CD14-positive monocyte (primary cell): ENCODE measurements at places on chromosomes 5 and 9. TPM values are rescaled to one million over a fixed set of nuclear protein-coding genes. Genes with fewer than 3 reads are reported as not detected.

- no peak for DNase-seq
Measured at GRCh38 chr5:33934176-33934575, 2.0 kb upstream of the RXFP3 start.

The DBH gene
- not detected in 2 replicates for polyA plus RNA-seq

GRCh38 chr5:103207011-103207410 lies 51.6 kb upstream of the MACIR start:
- no peak for DNase-seq

- DNase-seq, result no peak
Measured at GRCh38 chr5:148839960-148840359, 13.5 kb downstream of the ADRB2 start.

The EGFLAM gene
- polyA plus RNA-seq, result not detected

The PTPN3 gene
- polyA plus RNA-seq, result not detected

DNA sequence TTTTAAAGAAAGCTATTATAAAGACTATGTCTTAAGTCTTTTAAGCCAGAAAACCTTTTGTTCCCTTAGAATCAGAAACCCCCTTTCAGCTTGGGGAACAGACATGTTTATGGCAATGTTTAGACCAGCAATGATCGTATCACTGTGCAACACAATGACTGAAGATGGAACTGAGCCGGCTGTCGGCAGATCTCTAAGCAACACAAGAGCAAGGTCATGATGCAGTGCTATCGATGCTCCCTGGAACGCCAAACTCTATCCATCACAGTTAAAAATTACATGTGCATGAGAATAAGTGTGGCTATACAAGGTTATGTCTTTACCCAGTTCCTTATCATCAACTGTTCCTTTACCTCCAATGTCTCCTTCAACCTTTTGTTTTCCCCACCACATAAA lies 1.8 kb upstream of the RNF44 start:
- no peak for DNase-seq

- DNase-seq, result no peak
Measured at GRCh38 chr5:153598099-153598498, 107.6 kb downstream of the GRIA1 start.

DNA sequence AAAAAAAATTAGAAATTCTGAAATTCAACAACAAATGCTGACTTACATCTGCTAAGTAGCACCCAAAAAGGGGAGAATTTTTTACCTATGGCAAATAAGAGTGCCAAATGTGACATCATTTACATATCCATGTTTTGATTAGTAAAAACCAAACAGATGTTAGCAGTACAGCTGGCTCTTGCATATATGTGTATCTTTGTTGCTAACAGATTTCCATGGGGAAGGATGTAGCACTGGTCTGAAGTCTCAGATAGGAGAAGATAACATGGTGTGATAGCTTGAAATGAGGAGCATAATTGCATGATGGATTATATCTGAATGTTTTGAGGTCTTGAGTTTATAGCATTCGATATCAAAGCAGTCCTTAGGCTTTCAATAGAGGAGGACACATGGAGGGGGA lies 17.5 kb downstream of the PIK3R1 start:
- DNase-seq, result no peak

The GABRP gene
- polyA plus RNA-seq, result not detected

GRCh38 chr5:148372166-148372725 lies 11.5 kb upstream of the FBXO38 start:
- DNase-seq, result peak; percentile 55

GRCh38 chr9:77486968-77487367 lies 161.2 kb downstream of the GNA14 start:
- DNase-seq, result no peak

- no peak for DNase-seq
Measured at GRCh38 chr5:77172713-77173328, 37.7 kb upstream of the PDE8B start.

The MYORG gene
- 0.01 and 0.03 TPM in 2 replicates for polyA plus RNA-seq

The RASGRF2 gene
- polyA plus RNA-seq, result not detected

DNA sequence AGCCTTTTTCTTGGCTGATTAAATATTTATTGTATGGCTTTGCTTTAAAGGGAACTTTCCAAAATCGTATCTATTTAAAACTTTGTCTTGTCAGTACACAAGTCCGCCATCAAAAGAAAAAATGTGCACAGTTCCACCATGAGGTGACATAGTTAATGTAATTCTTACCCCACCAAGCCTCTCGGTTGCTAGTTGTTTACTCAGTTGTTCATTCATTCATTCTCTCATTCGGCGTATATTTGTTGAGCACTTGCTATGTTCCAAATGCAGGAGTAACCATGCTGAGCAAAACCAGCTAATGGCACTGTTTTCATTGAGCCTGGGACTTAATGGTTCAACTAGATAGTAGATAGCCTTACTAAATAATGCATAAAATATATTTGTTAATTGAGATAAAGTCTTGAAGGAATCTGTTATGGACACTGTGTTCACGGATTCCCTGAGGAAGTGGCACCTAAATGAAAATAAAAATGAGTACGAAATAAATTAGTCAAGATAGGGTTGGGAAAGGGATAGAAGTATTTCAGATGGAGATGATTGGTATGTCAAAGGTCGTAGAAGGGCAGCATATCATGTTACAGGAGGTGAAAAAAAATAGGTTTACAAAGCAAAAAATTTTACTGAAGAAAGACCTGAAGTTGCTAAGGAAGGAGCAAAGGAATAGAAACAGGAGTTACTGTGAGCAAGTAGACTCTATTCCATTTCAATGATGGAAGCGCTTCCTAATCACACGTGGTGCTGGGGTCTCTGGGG lies 1.5 kb downstream of the DCAF10 start:
- DNase-seq, result no peak

GRCh38 chr5:137572042-137572695 lies 73.0 kb upstream of the SPOCK1 start:
- DNase-seq, result no peak

DNA sequence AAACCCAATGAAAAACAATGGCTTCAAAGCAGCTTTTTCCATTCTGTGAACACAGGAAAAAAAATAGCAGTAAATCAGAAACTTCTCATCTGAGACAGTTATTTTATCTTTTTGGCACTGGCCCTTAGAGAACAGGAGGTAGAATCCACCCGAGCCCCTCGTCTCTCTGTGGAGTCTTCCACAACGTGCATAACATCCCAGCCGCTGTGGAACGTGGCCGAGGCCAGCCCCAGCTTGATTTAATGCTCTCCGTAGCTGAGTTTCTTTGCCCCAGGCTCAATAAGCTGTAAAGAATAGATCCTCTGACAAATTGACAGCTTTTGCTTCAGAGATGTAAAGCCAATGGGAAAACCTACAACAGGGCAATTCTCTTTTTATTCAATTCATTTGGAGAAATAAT lies 107.9 kb upstream of the DAP start:
- no peak for DNase-seq

- no peak for DNase-seq
Measured at GRCh38 chr5:77239126-77239741, 28.8 kb downstream of the PDE8B start.

DNA sequence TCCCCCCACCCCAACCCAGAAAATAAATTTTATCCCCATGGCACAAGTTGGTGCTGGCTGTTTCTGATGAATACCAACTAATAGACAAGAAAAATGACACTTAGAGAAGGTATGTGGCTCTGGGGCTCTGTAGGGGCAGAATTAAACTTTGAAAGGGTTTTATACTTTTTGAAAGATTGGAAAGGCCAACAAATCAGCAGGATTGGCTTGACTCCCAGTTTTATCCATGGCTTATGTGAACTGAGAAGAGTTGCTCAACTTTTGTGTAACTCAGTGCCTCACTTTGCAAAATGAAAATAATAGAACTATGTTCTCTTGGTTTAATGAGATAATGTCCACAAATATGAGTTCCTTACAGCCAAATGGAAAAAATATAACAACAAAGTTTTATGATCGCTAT lies 288.9 kb upstream of the KIF2A start:
- no peak for DNase-seq

DNA sequence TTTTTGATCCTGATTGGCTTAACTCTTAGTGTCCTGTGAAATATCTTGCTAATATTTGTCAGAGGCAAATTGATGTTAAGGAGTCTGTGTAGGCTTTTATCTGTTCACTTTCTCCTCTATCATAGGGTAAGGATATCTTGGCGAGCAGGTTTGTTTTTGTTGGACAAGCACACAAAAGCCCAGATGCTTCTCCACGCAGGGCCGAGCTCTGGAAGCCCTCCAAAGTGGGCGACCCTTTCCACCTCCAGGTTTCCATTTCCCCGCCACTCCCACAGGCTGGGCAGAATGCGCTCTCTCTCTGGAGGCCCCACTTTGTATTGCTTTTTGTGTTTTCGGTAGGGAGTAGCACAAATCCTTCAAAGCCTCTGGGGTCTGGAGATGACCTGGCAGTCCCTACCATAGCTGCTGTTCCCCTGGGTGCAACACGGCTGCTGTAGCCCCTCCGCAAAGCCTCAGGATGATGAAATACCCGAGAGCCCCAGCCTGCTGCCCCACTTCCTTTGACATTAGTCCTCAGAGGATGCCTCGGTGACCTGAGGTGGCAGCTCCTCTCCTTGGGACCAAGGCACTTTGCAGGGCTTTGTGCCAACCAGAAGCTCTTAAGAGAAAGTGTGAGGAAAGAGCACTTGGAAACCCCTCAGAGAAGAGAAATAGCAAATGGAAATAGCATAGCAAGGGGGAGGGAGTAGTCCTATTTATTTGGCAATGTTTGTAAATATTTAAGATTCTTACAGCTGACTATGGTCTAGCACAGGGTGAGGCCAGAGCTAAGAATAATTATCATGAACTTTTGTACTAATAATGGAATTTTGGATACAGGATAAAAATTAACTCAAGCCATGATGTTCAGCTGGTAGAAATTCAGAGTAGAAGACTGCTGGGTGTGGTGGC lies 122.8 kb downstream of the ARHGEF28 start:
- no peak for DNase-seq

DNA sequence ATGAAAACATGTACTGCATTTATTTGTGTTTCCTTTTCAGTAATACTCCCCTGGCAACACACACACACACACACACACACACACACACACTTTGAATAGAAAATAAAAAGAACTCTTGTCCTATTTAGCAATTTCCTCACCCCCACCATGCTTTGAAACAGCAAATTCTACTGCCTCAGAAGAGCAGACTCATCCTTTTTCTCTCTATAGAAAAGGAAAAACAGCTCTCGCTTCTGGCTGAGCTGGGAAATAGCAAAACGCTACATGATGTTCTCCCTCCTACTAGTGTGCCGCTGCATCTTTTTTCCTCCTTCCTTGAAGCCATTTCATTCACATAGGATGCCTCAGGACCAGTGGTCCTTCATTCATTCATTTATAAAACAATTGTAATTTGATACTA lies 453.6 kb downstream of the CSNK1G3 start:
- DNase-seq, result no peak

The MBLAC2 gene
- polyA plus RNA-seq, result 0.96 TPM

DNA sequence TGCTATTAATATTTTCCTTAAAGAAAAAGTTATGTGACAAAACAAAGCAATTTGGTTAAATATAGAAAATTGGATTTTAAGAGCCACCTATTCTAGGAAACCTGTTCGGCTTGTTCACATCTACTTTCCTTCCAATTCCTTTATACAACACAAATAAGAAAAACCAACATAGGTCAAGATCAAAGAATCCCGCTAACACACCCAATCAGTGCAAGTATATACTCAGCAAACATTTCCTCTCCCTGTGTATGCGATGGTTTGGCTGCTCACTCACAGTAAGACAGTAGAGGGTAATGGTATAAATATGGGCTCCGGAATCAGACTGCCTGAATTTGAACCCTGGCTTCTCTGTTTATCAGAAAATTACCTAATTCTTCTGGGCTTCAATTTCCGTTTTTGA lies 757.5 kb upstream of the ZNF608 start:
- DNase-seq, result no peak

The DMRT3 gene
- not detected for polyA plus RNA-seq

DNA sequence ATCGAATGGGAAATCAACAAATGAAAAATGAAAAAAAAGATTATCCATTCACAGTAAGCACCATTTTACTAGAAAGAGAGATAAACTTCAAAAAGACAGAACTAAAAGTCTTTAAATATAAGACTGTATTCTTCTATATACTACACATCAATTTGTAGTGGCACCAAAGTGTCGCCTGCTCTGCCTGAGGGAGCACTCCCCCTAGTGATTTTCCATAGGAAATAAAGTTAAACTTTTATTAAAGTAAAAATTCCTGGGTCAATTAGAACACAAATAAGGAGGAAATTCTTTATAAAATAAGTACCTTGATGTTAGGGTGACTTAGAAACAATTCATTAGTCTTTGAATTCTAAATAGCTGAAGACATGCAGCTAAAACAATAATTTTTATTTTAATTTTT lies 9.7 kb downstream of the RAD1 start:
- no peak for DNase-seq

- no peak for DNase-seq
Measured at GRCh38 chr5:79561525-79561893, 47.6 kb upstream of the HOMER1 start.

The CSNK1A1 gene
- polyA plus RNA-seq, result 131 TPM

The OR13C3 gene
- polyA plus RNA-seq, result not detected

GRCh38 chr9:70511858-70512257 lies 97.4 kb upstream of the KLF9 start:
- no peak for DNase-seq

DNA sequence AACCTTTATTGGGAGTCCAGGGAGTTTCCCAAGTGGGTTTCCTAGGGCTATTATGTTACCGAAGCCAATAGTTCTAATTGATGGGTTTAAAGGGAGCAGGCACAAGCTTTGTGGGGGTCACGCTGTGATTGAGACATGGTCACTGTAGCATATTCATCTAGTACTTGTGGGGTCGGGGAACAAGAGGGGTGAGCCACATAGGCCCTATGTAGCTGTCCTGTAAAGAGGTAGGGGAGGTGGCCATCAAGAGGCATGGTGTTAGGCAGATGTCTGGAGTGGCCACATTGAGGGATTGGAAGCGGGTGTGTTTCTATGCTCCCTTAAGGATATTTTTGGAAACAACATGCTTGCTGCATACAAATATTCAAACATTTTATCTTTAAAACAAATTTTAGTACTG lies 50.1 kb downstream of the EXOSC2 start:
- DNase-seq, result no peak

DNA sequence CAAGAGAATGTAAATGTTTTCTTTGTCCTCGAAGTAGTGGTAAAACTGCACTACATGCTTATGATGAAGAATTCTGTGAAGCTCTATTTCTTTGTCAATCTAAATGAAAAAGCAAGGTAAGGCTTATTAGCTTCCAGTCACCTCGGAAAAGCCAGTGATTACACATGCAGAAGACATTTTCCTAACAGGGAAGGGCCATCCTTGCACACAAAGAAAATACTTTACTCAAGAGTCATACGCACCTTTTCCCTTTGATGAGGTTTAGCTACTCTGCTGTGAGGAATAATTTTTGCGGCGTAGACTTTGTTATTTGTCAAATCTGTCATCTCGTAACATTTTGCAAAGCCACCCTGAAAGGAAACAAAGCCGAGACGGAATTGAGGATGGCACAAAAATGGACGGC lies 1.1 kb downstream of the PLK2 start:
- no peak for DNase-seq

The ORM1 gene
- polyA plus RNA-seq, result 2.8 TPM

The TCF7 gene
- 0.83 TPM for polyA plus RNA-seq

- no peak for DNase-seq
Measured at GRCh38 chr9:75628952-75629351, 261.5 kb upstream of the PCSK5 start.

GRCh38 chr5:446066-446882 lies 3.3 kb downstream of the EXOC3 start:
- no peak for DNase-seq
